ENCODE measurements at places on chromosomes 4 and X.

- no peak for DNase-seq
Observed at GRCh38 chrX:45622538-45622937, 421.9 kb upstream of the DIPK2B start.

- DNase-seq: no peak
Observed at GRCh38 chr4:530017-530781, 31.2 kb downstream of the PIGG start.

DNA sequence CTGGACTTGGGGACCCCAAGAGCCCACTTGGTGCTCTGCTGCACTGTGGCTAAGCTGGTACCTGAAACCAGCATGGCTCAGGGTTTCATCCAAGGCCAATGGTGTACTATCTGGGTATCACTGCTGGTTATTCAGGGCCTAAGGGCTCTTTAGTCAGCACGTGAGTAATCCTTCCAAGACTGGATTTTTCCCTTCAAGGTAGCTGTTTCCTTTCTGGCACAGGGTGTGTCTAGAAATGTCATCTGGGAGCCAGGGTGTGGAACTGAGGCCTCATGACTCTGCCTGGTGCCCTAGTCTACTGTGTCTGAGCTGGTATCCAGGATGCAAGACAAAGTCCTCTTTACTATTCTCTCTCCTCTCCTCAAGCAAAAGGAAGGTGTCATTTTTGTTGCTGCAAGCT is 99.0 kb upstream of the QRFPR start:
- DNase-seq: no peak

DNA sequence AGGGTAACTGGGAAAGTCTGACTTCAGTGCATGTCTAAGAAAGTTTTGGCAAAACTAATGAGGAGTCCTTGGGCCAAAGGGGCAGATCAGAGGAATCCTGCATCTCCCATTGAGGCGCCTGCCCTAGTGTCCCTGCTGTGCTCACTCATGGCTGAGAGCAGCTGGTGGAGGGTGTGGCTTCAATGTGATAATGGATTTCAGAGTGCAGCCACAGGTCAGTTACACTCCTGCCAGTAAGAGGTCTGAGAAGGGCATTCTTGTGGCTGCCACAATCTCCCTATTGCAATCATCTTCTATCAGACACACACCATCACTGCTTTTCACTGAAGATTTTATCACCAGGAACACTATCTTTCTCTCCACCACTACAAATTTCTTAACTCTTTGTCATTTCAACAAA is 457.1 kb downstream of the MID1IP1 start:
- DNase-seq: no peak

DNA sequence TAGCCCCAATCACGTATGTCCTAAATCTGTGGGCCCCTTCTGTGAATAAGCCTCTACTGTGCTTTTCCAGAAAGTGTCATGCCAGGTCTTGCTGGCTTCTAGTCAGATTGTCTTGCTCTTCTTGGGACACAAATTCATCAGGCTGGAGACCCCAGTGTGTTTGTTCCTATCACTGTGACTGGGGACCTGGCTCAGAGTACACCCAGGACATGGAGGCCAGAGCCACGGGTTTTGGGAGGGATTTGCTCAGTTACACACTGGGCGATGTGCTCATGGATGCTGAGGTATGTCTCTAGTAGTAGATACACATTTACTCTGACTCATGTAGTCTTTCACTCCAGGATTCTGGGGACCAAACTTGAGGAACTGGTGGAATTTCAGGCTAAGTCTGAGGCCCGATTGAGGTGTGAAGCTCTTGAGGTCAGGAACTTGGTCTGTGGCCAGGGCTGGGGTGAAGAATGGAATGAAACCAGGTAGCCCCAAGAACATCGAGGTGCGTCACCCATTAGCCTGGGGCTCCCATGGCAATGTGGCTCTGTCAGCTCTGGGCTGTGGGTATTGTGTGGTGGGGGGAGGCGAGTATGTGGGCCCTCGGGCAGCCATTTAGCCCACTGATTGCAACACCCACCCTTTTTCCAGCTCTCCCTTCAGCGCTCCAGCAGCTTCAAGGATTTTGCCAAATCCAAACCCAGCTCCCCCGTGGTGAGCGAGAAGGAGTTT is 7.7 kb downstream of the SASH3 start:
- no peak for DNase-seq

DNA sequence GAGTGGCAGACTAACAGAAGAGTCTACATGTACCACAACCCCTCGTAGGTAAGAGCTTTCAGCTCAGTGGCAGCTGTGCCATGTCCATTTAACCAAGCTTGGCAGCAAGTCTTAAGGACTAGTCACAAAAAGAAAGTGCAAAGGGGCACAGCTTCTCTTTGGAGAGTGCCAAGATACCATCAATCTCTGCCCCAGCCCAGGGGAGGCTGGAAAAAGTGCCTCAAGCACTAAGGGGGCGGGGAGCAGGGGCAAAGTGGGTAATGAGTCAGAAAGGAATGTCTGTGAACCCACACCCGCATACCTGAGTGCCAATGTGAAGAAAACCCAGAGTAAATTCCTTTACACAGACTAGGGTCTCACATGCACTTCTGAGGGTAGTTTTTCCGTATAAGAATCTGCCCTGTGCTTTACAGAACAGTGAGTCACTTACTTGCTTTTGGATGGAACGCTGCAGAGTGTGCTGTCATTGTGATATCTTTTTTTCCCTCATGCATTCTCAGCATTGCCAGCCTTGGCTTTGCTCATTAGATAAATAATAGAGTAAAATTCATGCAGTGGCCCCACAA is 219.8 kb downstream of the ZNF674 start:
- DNase-seq: peak; percentile 58

DNA sequence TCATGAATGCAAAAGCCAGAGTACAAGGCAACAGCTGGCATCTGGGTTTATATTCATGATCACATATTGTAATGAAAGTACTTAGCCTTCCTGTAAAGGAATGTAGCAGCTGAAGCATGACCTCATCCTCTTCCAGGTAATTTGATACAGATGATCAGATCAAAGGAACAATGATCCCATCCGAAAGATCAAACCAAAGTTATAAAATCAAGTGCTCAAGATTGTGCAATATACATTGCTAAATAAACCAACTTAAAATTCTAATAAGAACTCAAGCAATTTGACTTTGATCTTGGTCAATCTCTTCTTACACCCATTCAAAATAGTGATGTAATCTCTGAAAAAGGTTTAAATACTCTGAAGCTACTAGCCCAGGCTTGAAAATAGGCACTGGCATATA is 113.1 kb upstream of the INPP4B start:
- DNase-seq: no peak

- no peak for DNase-seq
Observed at GRCh38 chrX:115138040-115138439, 51.2 kb upstream of the RBMXL3 start.

DNA sequence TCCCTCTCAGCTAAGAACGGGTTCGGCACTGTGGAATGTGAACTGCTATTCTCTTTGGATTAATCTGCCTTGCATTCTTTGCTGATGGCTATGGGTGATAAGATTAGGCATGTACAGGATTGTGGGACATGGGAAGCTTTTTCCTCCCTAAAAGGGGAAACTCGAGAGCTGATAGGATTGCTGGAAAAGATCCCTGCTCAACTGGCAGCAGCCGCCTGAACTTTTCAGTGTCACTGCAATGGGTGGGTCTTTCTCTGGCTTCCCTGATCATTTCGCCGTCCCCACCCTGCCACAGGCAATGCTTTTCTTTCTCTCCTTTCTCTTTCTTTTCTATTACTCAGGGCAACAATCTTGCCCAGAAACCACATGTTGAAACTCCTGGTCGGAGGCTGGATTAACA is 20.5 kb downstream of the PAGE2 start:
- no peak for DNase-seq

- DNase-seq: no peak
Observed at GRCh38 chr4:10593130-10593529, 91.4 kb downstream of the CLNK start.

DNA sequence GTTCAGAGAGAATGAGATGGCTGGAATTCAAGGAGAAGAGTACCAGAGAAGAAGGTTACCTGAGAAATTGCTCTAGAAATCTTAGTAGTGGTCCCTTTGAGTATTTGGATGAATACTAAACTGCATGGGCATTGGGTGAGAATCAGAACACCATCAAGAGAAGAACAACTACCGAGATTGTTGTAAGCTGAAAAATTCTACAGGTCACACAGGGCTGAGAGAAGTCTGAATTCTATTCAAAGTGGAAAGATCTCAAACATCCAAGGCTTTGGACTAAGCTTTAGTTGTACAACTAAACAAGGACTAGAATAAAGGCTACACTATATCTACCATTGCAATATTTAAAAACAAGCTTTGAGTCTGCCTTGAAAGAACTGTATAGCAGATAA is 40.8 kb downstream of the LRBA start:
- no peak for DNase-seq

DNA sequence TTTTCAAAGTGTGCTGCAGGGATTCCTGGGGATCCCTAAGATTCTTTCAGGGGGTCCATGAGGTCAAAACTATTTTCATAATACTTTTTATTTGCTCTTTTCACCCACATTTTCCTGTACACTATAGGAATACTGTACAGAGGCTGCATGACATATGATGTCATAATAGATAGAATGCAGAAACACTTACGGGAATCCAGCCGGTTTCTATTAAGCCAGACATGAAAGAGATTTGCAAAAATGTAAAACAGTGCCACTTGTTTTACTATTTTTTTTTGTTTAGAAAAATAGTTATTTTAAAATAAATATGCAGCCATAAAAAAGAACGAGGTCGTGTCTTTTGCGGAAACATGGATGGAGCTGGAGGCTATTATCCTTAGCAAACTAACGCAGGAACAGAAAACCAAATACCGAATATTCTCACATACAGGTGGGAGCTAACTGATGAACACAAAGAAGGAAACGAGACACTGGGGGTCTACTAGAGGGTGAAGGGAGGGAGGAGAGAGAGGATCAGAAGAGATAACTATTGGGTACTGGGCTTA is 5.0 kb downstream of the ZFX start:
- no peak for DNase-seq
